Stimulated activated CD8-positive, alpha-beta memory T cell treated with anti-CD3 and anti-CD28 coated beads, Interleukin-2, amount 100 ng/mL, for 1 hour (primary cell): ENCODE measurements at places on chromosomes 12 and 14.

- DNase-seq: no peak
Observed at GRCh38 chr12:4006743-4007142, 133.5 kb upstream of the PARP11 start.

GRCh38 chr12:109679501-109680263, 33.9 kb upstream of the FAM222A start:
- DNase-seq: no peak

- DNase-seq: no peak
Observed at GRCh38 chr14:71206766-71207371, 299.6 kb downstream of the PCNX1 start.

DNA sequence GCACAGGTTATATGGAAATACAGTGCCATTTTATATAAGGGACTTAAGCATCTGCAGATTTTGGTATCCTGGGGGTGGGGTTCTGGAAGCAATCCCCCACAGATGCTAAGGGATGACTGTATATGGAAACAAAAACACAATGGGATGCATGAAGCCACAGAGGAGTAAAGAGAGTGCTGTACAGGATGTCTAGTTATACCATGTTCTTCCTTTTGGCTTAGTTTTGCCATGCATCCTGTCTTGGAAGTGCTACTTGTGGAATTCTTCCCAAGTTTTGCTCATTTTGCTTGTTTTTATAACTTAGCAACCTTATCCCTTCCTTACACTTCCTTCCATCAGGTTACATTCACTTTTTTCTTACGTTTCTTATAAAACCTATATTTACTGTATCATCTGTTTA, 55.6 kb downstream of the TRMT5 start:
- DNase-seq: no peak

DNA sequence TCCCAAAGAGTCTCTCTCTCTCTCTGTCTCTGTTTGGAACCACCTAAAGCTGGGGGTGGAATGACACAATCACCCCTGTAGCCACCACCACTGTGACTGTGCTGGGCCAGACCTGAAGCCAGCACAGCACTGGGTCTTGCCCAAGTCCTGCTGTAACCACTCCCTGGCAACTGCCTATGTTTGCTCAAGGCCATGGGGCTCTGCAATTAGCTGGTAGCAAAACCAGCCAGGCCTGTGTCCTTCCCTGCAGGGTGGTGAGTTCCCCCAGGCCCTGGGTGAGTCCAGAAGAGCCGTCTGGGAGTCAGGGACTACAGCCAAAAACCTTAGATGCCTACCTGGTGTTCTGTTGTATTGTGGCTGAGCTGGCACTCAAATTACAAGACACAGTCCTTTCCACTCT, 50.8 kb downstream of the DGLUCY start:
- DNase-seq: no peak

GRCh38 chr14:71049435-71050133, 142.3 kb downstream of the PCNX1 start:
- DNase-seq: no peak

GRCh38 chr14:43003845-43004244, 1397.2 kb downstream of the LRFN5 start:
- no peak for DNase-seq

- DNase-seq: no peak
Observed at GRCh38 chr12:80763874-80764273, 47.2 kb downstream of the MYF5 start.

DNA sequence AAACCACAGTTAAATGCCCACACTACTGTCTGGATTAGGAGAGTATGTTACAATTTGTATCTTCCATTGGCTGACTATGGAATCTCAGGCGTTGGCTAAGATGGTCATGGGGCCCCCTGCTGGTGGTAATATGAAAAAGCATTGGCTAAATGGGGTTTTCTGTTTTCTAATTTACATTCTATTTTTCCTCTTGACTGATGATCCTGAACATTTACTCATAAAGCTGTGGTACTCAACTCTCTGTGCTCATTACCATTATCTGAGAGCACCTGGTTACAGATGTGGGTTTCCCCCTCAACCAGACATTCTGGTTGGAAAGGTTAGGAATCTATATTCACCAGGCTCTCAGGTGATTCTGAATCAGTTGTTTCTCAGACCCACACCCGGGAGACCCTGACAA, 64.8 kb downstream of the WSCD2 start:
- DNase-seq: no peak

DNA sequence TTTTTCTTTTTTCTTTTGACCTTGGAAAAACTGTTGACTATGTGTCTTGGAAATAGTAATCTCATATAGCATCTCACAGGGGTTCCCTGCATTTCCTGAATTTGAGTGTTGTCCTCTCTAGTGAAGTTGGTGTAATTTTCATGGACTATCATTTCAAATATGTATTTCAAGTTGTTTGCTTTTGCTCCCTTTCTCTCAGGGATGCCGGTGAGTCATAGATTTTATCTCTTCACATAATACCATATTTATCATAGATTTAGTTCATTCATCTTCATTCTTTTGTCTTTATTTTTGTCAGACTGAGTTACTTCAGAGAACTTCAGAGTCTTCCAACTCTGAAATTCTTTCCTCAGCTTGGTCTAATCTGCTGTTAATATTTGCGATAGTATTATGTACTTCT, 1320.6 kb downstream of the LRFN5 start:
- DNase-seq: no peak

DNA sequence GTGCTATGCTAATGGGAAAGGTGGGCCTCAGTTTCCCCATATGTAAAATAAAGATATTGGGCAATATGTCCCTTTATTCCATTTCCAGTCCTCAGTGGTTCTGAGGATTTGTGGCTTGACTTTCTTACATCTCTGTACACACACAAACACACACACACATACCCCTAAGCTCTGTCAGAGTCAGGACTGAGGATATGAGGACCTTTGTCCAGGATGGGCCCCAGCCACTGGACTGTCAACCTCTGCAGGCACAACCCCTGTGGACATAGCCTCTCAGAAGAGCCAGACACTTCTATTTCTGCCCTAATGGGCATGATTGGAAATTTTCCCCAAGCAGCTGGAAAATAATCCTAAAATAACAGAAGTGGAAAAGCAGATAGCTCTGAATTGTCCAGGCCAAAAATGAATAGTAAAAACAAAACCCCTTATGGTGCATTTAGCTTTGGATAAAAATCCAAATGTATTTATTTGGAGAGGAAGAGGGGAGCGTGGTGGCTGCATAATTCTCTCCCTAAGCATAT, 50.2 kb downstream of the RIN3 start:
- DNase-seq: no peak

DNA sequence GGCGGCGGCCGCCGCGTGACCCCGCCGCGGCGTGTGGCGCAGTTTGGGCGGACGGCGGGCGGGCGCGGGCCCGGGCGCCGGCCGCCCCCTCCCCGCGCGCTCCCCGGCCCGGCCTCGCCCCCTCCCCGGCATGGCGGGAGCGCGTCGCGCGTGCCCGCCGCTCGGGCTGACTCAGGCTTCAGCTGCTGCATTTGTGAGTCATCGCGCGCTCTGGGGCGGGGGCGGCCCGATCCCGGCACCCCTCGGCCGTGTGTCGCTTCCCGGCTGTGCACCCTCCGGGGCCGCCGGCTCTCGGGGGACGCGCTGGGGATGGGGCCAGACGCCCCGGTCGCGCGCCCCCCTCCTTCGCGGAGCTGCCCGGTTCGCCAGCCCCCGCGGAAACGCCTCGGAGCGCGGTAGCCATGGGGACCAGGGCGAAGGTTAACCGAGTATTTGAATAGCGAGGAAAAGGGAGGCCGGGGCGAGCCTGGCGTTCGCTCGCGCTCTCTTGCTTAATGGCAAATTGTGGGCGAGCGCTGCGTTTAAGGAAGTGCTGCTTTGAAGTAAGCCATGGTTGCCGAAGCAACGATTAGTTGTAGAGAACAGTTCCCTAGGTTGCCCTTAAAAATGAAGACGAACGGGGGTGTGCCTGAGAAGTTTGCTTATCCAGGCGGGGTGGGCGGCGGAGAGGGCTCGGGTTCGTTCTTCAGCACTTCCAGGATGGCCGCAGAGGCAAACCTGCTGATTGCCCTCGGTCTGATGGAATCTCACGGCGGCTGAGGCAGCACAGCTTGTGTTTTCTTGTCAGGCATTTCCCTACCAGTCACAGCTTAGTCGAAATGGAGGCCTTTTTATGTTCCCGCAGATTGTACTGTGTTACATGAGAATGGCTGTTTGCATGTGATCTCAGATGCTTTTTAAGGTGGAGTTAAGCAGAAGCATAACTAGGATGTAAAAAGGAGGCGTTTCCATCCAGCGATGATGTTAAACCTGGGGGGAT, 896 bp downstream of the EIF5 start:
- DNase-seq: peak; percentile 67

GRCh38 chr12:125492354-125493270, 427.4 kb downstream of the AACS start:
- no peak for DNase-seq

- DNase-seq: no peak
Observed at GRCh38 chr12:6425590-6426531, 18.9 kb upstream of the CD27 start.

- DNase-seq: no peak
Observed at GRCh38 chr12:85448031-85448430, 168.0 kb downstream of the ALX1 start.

- no peak for DNase-seq
Observed at GRCh38 chr12:62917926-62918325, 17.0 kb downstream of the PPM1H start.

- DNase-seq: no peak
Observed at GRCh38 chr12:123115409-123116121, 35.3 kb downstream of the PITPNM2 start.

- DNase-seq: no peak
Observed at GRCh38 chr12:104654665-104655609, 198.2 kb downstream of the CHST11 start.

DNA sequence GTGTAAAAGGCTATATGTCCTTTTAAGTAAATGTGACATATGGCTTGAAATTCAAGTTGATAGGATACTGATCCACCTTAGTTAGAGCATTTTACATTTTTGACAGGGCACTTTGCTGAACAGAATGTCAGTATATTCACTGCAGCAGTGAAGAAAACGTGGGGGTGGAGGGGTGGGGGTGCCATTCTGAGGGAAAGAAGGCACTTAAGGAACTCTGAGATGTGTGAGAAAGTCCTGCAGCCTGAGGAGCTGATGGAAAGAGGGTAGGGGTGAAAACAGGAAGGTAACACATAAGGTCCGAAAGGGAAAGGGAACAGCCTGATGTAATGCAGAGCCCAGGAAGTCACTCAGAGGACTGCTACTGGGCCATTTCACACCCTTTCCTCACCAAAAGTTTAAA, 265.5 kb upstream of the GRIP1 start:
- no peak for DNase-seq
